ENCODE measurements at places on chromosomes 4 and X. TPM values are rescaled to one million over a fixed set of nuclear protein-coding genes. Genes with fewer than 3 reads are reported as not detected.

SMIM10 gene
- 7.1 TPM for polyA plus RNA-seq

DNA sequence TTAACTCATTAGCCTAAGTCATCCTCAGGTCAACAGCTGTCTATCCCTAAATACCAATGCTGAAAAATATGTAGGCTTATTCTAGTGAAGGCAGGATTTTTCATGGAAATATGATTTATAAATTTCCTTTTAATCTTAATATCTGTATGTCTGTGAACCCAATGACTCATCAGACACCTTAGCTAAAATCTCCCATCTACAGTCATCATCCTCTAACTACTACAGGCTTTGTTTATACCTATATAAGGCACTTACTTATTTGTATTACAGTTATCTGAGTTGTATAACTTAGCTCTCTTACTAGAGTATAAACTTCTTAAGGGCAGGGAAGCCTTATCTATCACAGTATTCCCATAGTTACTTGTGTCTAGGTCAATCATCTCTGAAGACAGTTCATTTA, 24.2 kb downstream of the AMMECR1 start:
- no peak for DNase-seq

DNA sequence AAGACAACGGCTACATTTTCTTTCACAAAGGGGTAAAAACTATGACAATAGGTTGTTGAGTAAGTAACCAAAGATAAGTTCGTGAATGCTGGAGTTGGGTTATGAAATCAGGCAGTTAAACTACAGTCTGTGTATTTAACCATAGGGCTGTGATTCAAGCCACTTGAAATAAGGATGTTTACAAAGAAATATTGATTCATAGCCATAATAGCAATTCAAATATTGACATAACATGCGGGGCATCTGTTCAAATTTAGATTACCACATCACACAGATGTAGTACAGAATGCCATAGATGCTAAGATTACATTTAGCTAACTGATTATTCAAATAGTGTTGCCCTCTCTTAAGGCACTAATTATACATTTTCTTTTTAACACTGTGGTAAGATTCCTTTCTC, 364.1 kb downstream of the FSTL5 start:
- no peak for DNase-seq

GRCh38 chr4:16264798-16265197, 38.5 kb upstream of the TAPT1 start:
- DNase-seq = peak; percentile 20

DNA sequence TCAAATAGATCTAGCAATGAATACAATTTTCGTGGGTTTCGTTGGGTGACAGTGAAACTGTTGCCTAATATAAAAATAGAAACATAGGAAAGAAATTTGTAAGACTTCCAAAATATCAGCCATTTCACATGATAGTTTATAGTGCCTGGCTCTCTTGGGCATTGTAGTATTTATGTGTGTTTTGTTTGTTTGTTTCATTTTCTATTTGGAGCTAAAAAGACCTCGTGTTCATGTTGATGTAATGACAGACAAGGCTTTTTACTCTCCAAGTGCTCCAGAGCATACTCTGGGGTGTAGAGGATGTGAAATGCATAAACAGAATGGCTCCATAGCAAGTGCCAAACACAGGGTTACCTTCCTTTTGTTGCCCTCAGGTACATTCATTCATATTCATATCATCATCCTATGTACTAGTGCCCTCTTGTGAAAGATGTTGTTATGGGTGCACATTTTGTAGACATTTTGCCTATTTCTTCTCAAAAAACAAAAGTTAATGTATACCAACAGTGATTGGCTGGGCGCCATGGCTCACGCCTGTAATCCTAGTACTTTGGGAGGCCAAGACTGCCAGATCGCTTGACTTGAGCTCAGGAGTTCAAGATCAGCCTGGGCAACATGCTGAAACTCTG, 100.7 kb upstream of the AMOT start:
- DNase-seq = no peak

DNA sequence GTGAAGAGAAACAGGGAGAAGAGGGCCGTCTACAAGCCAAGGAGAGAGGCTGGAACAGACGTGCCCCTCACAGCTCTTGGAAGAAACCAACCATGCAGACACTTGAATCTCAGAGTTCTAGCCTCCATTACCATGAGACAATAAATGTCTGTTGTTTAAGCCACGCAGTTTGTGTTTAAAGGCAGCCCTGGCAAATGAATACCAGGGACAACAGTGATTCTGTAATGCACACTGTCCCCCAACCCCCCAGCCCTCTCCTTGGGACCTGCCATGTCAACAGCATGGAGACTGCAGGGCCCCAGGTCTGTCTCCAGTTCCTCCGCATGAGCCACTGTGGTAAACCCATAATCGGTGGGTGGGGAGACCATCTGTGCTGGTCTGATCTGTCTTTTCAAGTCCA, 348.0 kb upstream of the KLF3 start:
- DNase-seq = no peak
